Femur (tissue), 1 donor: ENCODE measurements at places on chromosomes 2 and 18.
A peak's percentile ranks its signal among the peaks of the same experiment; 100 is the strongest.

DNA sequence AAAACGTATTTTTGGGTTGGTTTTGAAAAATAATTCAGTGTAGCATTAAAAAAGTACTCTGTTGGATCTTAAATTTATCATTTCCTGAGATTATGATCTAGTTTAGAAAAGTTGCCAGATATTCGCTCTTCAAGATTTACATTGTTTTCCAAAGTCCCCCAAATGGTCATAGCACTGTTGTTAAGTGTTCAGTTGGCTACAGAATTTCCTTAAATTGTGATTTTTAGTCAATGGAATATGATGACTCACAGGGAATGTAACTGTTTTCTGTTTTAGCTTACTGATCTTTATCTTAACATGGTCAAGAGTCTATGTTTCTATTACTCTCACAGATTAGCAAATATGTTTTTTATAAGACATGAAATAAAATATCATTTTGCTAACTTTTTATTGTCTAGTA lies 23.2 kb downstream of the PLCL1 start:
- DNase-seq = no peak

DNA sequence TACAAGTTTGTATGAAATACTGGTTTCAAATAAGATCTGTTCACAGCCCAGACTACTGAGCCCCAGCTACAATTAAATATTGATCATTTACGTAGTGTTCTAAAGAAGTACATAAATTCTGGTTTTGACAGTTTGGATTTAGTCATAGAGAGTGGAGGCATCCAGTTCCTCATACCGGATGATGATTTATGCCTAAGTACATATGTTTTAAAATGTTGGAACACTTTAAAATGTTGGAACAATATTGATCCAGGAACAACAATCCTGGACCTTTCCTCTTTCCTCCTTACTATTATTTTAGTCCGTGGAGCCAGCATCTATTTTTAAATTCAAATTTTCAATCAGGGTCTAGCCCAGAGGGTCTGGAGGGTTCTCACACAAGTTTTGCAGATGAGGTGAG lies 22.8 kb upstream of the TTN start:
- DNase-seq = no peak

DNA sequence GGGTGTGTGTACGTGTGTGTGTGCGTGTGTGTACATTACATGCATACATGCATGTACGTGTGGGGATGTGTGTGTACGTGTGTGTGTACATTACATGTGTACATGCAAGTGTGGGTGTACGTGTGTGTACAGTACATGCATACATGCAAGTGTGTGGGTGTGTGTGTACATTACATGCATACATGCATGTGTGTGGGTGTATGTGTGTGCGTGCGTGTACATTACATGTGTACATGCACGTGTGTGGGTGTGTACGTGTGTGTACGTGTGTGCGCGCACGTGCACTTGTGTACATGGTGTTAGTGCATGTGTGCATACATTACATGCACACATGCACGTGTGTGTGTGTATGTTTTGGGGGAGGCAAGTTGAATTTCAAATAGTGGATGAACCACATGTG lies 300.6 kb downstream of the CELF4 start:
- DNase-seq = no peak

GRCh38 chr2:229137066-229137465 lies 134.0 kb downstream of the PID1 start:
- no peak for DNase-seq

- DNase-seq = peak; percentile 79
Measured at GRCh38 chr18:23071285-23071684, 64.0 kb upstream of the CABLES1 start.
